ENCODE measurements at places on chromosomes 12 and 14. TPM values are rescaled to one million over a fixed set of nuclear protein-coding genes. Genes with fewer than 3 reads are reported as not detected.

DNA sequence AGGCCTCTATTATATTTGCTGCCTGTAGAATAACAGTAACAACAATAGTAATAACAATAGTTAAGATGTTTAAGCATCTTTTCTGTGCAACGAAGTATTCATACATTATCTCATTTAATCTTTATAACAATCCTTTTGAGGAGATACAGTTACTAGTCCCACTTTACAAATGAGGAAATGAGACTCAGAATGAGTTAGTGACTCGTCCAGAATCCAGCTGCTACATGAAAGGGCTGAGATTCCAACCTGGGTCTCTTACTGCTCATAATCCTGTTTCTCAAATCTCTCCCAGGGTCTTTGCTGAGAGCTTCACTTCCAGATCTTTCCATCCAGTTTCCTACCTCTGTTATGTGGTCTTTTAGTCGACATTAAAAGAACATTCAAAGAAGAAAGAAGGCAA is 173.7 kb upstream of the TMPO start:
- DNase-seq, result no peak

GRCh38 chr12:102971227-102971626 is 13.8 kb downstream of the ASCL1 start:
- no peak for DNase-seq

GRCh38 chr14:82067221-82067875 is 533.7 kb upstream of the SEL1L start:
- DNase-seq, result no peak

- peak; percentile 73 for DNase-seq
These were observed 10.2 kb downstream of the TRPV4 start for GRCh38 chr12:109822951-109823411.

The RPS29 gene
- total RNA-seq, result 3,901 TPM
